ENCODE measurements at places on chromosomes 16 and 17.

DNA sequence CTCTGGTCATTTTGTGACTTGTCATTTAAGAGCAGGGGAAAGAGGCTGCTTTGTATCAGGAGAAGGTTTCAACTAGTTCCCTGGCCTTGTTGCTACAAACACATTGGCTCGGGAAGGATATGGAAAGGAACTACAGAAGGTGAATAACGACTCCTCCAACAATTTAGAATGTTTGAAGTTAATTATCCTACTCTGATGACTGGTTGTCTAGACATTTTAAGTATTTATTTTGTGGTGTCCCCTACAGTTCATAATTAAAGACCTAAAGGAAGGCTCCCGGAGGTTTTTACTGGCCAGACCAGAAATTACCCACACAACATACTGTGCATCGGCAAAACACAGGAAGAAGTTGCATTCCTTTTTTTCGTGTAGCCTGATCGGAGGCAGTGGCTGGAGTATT, 515.8 kb upstream of the SALL1 start:
- DNase-seq = no peak

DNA sequence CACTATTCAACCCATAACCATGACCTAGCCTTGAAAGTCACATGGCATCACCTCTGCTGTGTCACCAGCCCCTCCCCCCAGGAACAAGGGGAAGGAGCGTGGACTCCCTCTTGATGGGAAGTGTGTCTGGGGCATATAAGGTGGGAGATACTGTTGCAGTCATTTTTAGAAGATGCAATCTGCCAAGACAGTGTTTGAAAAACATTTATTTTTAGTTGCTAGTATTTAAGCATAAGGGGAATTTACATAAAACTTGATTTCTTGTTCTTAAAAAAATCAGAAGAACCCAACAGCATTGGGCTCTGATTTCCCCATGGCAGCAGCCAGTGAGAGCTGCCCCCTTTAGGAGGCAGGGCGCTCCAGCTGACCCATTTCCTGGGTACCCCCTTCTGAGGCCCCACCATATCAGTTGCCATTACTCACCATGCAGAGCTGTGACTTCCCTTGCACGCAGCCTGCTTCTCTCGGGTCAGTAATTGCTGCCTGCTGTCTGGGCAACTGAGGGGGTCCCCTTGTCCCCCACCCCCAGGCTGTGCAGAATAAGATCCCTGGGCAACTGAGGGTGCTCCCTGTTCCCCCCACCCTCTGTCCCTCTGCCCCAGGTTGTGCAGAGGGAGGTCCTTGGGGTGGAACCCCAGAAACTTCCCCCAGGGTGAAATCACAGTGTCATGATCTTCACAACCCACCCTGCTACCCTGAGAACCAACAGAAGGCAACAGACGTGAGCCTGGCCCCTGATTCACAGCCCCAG, 11.8 kb upstream of the CDC42EP4 start:
- DNase-seq = no peak

GRCh38 chr16:71364133-71364681, 5.7 kb downstream of the CALB2 start:
- no peak for DNase-seq

- no peak for DNase-seq
These were observed 43.5 kb downstream of the MRPS23 start for GRCh38 chr17:57806167-57806830.
